ENCODE measurements at places on chromosomes 3 and 15. TPM values are rescaled to one million over a fixed set of nuclear protein-coding genes. Genes with fewer than 3 reads are reported as not detected.

DNA sequence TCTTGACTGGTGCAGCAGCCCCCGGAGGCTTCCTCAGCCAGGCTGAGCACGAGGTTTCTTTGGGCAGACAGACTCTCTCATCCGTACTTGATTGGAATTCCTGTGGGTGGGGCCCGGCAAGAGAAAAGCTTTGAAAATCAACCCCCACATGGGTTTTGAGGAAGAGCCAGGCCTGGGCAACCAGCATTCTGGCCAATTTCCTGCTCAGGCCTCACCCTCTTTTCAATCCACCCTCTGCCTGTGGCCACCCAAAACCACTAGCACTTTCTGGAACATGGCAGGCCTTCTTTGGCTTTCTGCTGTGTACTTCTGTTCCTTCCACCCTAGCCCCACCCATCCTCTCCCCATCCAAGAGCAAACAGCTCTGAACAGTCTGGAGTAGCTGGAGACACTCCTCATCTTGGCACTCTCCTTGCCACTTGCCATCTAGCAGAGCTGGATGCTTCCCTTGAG is 5.9 kb downstream of the MYO5C start:
- DNase-seq = no peak

DNA sequence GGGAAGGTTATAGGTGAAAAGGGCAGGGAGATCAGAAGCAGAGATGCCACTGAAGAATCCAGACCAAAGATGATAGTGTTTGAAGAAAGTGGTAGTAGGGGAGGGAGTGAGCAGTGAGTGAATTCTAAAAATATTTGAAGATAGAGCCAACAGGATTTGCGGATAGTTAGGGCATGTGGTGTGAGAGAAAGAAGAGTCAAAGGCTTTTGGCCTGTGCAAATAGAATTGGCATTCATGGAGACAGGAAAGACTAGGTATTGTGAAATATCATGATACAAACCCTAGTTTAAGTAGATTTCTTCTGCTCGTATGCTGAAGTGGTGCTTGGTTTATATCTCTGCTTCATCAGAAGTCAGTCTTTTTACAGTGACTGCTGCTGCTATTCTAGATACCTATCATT is 224.2 kb upstream of the CFAP20DC start:
- DNase-seq = no peak

DNA sequence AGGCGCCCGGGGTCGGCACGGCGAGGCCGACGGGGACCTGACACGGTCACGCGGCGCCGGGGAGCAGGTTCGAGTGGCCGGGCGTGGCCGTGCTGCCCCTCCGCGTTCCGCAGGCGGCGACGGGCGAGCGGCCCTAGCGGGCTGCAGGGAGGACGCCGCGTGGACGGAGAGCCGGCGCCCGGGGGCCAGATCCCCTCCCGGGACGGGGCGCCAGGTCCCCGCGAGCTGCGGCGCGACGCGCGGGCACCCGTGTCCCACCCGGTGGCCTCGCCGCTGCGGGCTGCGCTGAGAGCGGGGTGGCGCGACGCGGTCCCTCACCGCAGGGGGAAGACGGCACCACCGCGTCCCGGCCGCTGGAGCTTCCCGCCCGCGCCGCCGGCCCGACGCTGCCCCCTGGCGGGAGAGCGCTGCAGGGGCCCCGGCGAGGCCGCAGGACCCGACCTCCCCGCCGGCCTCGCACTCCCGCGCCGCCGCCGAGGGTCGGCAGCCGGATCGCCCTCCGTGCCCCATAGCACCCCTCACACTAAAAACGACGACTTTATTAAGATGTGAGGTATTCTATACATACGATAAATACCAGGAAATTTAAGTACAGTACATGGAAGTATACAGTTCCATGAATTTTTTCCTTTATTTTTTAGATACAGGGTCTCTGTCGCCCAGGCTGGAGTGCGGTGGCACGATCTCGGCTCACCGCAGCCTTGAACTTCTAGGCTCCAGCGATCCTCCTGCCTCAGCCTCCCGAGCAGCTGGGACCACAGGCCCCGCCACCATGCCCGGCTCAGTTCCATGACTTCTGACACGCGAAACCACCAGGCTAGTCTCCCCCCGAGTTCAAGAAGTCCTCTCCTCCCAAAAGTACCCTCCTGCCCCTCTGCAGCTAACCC is 1.3 kb upstream of the PIGZ start:
- DNase-seq = no peak

DNA sequence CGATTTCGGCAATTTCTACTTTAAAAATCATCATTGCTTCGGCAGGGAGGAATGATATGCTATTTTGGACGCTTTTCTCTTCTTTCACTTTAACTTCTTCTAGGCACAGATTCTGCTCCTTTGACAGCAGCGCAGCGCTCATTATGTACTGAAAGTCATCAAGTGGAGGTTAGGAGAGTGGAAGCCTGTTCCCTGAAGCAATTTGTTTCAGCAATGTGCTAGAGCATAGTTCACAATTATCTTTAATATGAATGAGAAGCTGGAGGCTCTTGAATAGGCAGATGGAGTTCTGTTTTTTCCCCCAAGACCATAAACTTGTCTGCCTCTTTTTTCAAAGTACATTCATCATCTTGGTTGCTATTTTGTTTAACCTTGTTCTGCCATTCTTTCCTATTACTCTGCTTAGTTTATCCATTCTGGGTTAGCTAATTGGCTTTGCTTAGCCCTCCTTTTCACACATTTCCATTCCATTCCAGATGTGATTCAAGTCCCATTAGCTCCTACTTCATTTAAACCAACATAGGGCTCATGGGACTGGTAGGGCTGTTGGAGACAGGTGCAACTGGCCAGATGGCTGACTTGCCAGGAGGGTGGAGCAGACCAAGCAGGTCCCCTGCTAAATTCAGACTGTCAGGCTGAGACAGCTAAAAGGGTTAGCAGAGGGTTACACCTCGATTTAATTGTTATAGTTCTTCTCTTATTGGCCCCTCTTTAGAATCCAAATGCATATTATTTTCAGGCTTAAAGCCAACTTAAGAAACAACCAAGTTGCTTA is 534.7 kb upstream of the CBLB start:
- no peak for DNase-seq

DNA sequence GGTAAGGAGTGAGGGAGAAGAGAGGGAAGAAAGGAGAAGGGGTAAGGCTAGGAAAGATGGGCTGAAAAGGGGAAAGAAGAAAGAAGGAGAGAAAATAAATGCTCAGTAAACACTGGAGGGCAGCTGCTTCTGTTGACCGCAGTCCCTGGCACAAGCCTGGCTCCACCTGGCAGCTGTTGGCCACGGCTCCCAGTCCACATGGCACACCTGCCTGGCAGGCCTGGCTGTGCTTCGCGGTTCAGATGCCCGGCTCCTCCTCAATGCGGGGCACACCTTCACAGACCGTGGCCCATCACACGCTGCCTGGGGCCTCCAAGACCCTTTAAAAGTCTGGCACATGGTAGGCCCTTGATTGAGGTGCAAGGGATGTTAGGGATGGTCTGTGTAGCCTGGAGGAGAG is 516.8 kb upstream of the PROK2 start:
- DNase-seq = no peak

GRCh38 chr15:101054116-101054515 is 135.0 kb downstream of the LRRK1 start:
- peak; percentile 8 for DNase-seq

DNA sequence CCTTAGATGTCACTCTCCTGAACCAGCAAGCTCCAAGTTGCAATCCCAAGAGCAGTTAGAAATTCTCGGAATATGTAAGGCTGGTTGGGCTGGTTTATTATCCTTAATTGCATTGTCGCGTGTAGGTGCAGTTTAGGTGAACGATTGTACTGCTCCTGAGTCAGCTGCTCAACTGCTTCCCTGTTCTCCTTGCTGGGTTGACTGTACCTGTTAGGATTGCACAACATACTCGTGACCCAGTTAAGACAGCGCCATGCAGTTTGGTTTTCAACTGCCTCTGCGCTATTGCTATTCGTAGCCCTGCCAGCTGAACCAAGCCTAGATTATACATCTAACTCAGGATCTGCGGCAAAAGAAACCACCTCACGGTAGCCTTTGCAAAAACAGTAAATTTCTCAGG is 41.0 kb downstream of the BCL2L10 start:
- DNase-seq = no peak

DNA sequence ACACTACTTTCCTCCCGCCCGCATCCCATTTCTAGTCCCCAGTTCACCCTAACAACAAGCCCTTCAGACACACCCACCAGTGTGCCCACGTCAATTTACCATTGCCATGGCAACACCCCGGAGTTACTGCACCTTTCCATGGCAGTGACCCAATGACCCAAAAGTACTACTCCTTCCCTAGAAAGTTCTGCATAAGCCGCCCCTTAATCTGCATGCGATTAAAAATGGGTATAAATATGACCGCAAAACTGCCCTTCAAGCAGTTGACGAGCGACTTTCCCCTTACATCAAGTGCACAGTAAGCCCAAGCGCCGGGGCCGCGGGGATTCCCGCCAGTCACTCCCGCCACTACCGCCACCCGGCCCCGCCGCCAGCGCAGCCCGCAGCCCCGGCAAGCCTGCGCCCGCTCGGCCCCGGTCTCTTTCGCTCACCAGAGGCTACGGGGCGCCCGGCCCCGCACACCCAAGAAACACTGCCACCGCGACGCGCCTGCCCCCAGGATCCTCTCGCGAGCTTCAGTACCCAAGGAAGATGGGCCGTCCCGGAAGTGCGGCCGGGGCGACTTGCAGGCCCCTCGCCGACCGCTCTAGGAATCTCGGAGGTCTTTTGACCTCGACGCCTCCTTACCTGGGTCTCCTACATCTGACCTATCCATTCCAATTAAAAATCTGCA is 27.2 kb upstream of the ZNF502 start:
- DNase-seq = peak; percentile 84

NDUFB4 gene
- 72.3 TPM for total RNA-seq

DNA sequence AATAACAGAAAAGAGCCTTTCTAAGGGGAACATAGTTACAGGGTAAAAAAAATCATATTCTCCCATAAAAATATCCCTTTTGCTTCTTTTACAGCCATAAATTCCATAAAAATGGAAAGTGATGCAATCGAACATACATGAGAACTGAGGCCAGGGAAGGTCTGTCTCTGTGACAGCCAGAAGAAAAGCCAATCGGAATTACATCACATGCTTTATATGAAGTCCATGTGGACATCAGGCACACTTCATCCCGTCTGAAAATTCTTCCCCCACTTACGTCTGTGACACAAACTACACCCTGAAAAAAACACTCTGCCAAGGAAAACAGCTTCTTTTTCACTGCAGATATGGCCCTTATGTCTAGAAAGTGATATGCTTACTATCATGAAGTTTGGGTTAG is 323.5 kb downstream of the ERC2 start:
- no peak for DNase-seq

DNA sequence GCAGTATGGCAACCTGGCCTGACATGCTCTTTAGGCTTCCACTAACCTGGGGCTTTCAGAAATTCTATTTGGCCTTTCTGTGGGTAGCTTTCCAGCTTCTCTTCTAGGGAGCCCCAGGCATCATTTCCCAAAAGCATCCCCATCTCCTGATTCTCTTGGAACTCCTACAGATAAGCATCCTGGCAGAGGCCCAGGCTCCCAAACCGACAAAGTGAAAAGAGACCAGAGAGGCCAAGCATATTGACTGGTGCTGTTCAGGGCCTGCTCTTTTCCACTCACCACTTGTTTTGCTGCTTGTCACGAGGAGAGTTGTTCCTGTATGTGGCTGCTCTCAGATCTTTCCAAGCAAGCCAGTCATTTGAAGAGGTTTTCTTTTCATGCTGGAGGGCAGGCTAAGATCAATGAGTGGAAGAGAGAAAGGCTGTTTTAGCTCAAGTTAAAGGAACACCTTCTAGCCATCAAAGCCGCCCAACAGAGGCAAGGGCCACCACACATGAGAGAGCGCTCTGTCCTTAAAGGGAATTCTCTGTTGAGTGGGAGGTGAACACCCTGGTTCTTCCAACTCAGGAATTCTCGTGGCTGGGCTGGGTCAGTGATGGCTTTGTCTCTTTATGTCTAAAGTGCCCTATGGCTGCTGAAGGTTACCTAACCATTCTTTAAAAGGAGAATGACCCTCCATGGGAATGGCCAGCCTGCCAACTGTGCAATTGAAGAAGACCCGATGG is 31.1 kb upstream of the NR2E3 start:
- DNase-seq = no peak

SPESP1 gene
- total RNA-seq = 2.7 TPM

MRAS gene
- total RNA-seq = 29.3 TPM

PTX3 gene
- 34.2 TPM for total RNA-seq
